NCI-H1092 (cell line): ENCODE measurements at places on chromosomes 16 and 17.

- DNase-seq: no peak
Measured at GRCh38 chr17:35773129-35773528, 12.4 kb downstream of the C17orf50 start.

DNA sequence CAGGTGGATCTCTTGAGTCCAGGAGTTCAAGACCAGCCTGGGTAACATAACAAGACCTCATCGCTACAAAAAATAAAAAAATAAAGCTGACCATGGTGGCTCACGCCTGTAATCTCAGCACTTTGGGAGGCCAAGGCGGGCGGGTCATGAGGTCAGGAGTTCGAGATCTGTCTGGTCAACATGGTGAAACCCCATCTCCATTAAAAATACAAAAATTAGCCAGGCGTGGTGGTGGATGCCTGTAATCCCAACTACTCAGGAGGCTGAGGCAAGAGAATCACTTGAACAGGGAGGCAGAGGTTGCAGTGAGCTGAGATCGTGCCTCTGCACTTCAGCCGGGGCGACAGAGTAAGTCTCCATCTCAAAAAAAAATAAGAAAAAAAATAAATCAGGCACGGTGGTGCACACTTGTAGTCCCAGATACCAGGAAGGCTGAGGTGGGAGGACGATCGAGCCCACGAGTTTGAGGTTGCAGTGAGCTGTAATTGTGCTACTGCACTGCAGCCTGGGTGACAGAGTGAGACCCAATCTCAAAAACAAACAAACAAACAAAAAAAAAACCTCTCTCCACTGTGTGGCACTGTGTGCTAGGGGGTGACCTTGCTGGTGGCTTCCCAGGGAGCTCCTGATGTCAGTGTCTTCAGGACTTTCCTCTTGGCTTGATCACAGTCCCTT lies 19.8 kb upstream of the MAPK3 start:
- DNase-seq: no peak

- DNase-seq: no peak
Measured at GRCh38 chr17:4777969-4778760, 6.5 kb downstream of the TM4SF5 start.

DNA sequence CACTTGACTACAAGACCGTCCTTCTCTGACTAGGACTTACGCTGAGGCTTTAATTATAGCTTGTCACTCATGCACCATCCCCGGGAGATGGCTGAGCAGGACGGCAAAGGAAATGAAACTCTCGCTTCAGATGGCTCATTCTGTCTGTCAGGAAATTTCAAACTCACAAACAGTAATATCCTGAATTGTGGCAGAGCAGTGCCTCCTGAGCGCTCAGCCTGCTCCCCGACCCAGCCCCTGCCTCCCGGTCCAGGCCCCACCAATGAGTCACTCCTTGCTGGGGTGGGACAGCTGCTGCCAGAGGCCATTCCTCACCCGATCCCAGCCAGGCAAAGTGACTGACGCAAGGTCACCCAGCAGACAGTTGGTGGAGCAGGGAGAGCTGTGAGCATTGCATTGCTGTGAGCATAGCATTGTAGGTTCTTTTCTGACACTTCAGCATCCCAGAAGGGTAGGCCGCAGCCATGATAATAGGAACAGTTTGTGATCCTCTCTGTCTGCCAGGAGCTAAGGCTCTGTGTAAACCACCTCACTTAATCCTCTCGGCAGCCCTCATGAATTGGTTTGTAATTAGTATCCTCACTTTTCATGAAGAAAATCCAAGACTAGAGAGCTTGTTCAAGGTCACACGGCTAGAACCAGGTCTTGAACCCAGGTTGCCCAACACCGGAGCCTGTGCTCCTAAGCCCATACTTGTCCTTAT lies 20.9 kb downstream of the CCDC182 start:
- no peak for DNase-seq

DNA sequence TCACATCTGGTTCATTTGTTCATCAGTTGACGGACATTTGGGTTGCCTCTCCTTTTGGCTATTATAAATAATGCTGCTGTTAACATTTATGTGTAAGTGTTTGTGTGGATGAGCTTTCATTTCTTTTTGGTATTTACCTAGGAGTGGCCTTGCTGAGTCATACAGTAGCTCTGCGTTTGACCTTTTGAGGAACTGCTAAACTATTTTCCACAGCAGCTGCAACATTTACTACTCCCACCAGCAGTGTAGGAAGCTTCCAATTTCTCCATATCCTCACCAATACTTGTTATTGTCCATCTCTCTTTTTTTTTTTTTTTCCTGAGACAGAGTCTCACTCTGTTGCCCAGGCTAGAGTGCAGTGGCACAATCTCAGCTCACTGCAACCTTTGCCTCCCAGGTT lies 20.7 kb upstream of the PLCG2 start:
- no peak for DNase-seq

DNA sequence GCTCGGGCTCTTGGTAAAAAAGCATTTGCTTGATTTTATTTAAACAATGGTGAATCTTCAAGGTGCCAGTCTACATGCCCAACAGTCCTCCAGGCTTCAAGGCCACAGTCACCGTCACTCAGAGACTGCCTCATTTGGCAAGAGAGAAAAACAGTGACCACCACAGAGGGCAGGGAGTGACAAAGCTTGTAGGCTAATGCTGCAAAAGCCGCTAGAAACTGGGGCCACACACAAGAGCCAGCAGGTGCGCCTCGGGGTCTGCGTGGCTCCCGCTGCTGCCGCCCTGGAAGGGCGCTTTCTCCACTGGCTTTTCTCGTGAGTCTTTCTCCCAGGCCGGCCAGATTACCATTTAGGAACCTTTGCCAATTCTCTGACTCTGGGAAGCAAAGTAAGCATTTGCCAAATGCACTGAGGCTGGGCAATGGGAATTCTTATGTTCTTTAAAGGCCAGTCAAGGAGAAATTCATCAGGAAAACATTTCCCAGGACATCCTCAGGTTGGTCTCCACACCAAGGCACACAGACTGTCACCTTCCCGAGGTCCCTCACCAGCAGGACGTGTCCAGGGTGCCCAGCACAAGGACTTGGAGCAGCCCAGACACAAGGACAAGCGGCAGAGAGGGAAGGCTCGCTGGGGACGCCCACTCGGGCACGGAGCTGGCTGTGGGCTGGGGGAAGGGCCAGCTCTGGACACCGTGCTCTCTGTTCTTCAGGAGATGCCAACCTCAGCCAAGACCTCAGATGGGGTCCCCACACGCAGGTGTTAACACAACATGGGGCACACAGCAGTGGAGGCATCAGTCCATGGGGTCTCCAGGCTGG lies 12.5 kb upstream of the C16orf95 start:
- DNase-seq: no peak

DNA sequence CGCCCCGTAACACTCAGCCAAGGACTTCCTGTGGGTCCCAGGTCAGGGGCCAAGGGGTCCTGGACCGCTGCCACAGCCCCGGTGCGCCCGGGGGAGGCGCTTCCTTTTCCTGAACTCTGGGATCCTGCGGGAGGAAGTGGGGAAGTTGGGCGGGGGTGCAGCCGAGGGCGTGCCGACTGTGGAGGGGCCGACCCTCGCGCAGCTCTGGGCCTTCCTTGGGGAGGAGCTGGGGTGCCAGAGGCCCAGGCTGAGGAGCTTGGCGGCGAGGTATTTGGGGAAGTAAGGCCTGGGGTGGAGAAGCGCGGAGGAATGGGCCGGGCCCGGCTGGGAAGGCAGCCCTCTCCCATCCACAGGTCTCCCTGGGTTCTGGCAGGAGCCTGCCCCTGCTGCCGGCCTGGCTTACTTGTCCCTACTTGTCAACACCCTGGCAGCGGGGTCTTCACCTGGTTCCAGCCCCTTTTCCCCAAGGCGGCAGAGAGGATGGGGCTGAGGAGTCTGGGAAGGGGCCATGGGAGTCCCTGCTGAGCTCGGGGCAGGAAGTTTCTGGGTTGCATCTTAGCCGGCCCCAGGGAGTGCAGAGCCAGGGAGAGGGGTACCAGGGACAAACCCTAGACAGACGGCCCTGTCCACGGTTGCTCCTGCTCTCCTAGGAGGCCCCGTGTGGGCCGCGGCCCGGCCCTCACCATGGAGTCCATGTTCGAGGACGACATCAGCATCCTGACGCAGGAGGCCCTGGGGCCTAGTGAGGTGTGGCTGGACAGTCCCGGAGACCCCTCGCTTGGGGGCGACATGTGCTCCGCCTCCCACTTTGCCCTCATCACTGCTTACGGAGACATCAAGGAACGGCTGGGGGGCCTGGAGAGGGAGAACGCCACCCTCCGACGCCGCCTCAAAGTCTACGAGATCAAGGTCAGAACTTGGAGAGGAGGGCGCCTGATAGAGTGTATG lies 1.7 kb downstream of the TBKBP1 start:
- DNase-seq: no peak

DNA sequence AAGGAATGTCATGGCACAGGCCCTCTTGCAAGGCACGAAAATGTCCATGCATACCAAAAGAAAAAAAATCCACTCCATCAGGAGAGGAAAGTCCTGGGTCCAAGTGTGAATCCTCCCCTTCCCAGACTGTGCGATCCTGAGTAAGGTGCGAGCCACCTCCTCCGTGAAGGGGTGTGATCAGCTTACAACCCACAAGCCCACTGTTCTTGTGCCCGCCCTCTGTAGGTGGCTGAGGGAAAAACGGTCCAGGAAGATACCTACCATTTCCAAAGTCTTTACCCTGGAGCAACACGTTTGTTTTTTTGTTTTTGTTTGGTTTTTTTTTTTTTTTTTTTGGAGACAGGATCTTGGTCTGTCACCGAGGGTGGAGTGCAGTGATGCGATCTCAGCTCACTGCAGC lies 116.5 kb downstream of the ZNF423 start:
- DNase-seq: no peak

- DNase-seq: no peak
Measured at GRCh38 chr17:34154961-34155730, 99.9 kb upstream of the CCL2 start.

DNA sequence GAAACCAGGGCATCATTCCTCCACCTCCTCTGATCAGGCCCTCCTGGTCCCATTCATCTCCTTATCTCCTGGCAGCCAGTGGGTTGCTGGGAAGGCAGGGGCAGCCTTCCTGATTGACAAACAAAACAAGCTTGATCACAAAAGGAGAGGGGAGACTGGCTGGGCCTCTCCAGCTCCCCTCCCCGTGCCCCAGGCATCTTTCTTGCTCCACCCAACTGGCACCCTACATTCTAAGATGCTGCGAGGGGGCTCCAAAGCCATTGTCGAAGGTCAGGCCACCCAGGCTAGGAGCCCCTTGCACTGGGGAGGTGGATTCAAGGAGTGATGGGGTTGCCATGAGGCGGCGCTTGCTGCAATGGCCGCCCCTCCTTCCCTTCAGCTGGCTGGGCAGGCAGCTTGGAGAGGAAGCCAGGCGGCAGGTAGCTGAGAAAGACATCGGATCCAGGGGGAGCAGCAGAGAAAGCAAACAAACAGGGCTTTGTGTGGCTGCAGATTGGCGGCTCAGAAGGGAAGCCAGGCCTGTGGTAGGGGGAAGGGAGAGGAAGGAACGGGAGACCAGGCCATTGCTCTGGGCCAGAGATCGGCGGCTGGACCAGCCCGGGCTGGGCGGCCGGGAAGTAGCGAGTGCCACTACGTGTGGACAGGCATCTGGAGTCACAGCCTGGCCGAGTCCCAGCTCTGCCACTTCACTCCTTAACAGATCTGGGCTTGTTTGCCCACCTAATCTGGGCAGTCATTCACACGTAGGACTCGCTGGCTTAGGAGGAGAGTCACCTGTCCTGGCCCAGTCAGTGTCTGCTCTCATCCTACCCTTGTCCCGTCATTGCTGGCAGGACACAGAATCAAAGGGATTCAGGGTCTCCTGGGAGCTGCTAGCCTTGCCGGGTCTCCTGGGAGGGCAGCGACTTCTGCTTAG lies 12.3 kb downstream of the RAI1 start:
- DNase-seq: peak; percentile 71

GRCh38 chr16:87409153-87409552 lies 17.0 kb downstream of the MAP1LC3B start:
- DNase-seq: no peak

- no peak for DNase-seq
Measured at GRCh38 chr17:5510771-5511170, 24.4 kb downstream of the MIS12 start.

GRCh38 chr17:78979780-78980623 lies at the start of gene LGALS3BP:
LGALS3BP (minus strand) TSS chr17:78979923; CDS start chr17:78977191, 2,732 bp downstream.
- DNase-seq: peak; percentile 94

- no peak for DNase-seq
Measured at GRCh38 chr16:19515757-19516156, 6.1 kb downstream of the GDE1 start.

DNA sequence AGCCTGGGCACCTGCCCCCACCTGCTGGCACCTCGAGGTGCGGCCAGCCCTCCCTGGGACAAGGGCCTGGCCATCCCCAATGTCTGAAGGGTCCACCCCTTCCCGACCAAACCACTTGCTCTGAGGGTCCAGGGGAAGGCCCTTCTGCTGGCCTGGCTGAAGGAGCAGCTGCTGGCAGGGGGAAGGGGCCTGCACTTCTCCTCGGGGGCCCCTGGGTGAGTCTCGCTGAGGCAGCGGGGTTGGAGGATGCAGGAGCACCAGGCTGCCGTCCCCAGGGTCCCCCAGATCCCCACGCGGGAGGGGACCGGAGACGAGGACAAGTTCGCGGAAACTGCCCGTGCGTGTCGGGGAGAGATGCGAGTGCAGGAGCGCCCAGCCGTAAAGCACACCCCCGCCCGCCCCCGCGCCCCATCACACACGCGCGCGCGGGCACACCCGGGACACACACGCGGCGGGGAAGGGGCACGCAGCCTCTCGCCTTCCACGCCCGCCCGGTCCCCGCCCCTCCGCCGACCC lies 725 bp upstream of the CACNA1H start:
- no peak for DNase-seq

DNA sequence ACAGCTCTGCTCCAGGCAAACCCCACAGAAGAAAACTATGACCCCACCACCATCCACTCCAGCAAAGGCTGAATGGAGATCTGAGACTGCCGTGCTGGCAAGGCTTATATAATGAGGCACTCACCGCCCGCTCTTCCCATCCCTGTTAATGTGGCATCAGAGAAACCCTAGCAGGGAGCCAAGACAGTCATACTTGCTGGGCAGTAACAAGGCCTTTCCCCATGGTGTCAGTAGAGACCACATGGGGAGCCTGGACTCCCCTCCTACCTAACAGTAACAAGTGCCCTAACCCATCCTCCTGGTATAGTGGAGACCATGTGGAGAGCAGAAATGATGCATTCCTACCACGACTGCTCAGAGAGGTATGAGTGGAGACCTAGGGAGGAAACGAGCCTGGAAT lies 235.2 kb downstream of the C16orf78 start:
- peak; percentile 34 for DNase-seq

GRCh38 chr17:68289473-68289872 lies 1.5 kb downstream of the SLC16A6 start:
- DNase-seq: no peak

GRCh38 chr16:52191531-52192134 lies 355.3 kb downstream of the TOX3 start:
- peak; percentile 69 for DNase-seq

DNA sequence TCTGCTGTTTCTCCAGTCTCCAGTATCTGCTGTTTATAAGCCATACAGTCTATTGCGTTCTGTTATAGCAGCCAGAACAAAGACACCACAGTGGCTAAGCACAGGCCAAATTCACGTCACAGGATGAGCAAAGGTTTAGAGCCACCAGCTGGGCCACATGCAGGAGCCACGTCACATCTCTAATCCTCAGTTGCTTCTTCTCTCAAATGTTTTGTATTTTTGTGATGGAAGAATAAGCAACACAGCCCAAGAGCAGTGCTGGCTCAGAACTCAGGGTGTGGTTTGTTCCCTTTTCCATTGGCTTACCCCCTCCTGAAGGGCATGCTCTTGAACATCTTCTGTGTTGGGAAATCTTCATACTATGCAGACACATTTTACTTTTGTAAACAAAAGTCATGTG lies 309.4 kb upstream of the CDH5 start:
- DNase-seq: no peak

GRCh38 chr17:20202141-20202621 lies 193.0 kb downstream of the SPECC1 start:
- DNase-seq: no peak
